ENCODE measurements at places on chromosomes 6 and 20.
A peak's percentile ranks its signal among the peaks of the same experiment; 100 is the strongest.

DNA sequence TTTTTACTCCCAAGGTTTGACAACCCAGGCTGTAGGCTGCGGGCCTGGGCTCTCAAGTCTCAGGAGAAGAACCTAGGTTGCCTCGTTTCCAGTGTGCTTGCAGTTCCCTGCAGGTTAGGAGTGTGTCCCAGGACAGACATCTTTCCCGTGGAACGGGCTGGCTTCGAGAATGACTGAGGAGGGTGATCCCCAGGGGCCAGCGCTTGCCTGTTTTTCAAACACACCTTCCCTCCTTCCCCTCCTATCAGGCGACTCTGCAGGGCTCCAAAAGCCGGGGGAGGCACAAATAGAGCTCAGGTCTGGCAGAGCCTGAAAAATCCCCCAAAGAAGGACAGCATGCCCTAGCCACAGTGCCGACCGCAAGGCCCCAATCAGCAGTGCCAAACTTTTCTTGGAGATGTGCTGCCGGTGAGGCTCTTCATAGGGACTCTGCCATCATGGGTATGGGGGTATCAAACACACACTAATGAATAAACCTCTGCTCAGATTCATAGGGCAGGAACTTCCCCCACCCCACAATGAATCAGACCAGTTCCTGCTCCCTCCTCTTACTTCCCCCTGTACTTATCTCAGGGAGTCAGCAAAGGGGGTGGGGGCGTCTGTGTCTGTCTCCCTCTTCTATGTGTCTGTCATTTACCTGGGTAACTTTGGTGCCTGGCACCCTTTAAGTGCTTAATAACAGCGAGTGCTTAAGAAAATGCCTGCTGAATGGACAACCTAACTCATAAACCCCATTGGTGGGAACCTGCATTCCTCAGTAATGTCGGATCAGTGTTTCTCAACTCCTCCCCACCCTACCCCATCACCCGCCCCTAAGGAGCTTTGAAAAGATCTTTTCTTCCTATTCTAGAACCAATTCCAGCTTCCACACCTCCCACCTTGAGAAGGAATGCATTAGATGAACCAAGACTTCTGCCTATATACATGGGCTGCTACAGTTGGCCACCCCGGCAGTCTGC, 1.6 kb downstream of the KCNG1 start:
- DNase-seq: no peak

DNA sequence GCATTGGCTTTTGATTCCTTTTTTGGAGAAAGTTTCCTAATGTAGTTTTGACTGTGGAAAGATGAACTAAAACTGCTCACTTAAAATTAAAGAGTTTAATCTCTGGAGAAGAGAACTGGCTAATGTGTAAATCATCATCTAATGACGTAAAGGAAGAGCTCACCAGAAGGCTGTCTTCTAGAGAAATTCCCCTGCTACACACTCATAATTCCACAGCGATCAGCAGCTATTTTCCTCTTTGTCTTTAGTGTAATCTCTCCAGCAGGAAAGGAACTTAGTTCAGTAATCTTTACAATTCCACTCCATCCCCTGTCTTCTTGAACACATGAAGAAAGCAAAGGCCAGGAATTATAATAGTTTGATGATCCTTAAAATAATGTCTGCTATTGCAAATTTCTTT, 15.8 kb downstream of the SPTLC3 start:
- DNase-seq: no peak

DNA sequence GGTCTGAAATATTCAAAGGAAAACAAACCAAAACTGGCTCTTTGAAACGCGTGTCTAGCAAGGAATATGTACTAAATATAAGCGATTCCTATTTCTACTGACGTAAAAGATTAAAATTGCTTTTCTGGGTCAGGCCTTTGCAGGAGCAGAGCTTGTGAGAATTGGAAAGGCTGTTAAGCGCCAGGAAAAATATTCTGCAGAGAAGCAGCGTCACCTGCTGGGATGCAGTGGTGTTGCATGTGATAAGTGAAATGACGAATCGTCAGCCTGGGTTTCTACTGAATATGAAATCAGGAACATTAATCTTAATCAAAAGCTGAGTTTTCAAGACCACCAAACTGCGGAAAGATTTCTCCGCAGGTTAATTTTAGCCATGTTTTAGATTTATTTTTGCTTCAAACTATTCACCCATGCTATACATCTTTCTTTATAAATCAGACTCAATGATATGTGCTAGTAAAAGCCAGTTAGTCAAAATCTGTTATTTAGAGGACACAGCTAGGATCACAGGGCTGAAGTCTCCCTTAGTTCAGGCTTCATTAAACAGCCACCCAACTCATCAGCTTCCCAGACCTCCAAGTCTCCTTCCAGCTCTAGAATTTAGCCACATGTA, 67.4 kb downstream of the ALDH8A1 start:
- no peak for DNase-seq

- DNase-seq: no peak
Observed at GRCh38 chr20:4179545-4179944, 164.2 kb upstream of the RNF24 start.

DNA sequence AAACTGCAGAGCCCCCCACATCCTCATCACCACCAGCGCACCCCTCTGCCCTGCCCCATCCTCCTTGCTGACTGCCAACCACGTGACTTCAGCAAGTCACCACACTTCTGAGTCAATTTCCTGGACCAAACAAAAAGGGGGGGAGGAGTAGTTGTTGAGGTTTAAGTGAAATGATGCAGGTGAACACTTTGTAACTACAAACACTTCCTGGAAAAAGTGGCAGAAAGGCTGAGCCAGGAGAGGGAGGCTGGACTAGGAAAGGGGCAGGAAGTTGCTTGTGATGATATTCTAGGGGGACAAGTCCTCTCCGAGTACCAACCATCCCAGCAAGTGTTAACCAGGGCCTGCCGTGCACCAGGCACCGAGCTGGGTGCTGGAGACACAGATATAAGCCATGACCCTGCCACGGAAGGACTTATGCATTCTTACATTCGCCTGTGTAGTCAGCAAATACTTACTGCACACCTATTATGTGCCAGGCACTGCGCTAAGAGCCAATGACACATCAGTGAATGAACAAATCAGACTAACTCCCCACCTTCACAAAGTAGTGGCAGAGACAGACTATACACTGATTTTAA, 67.3 kb downstream of the PREX1 start:
- peak; percentile 20 for DNase-seq

DNA sequence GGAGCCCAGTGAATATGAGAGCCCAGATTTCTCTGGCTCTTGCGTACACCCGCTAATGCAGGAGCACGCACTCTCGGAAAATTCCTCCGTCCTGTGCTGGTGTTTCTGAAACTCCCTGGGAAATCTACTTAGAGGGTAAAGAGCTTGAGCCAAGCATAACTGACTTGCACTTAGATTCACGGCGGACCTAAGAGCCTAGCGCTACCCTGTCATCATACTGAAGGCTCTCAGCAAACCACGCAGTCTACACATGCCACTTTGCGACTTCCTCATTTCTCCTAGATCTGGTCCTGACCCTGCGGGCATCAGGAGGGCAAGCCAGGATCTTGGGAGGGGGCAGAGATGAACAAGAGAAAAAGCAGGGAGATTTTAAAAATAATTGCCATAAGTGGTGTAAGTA, 324.7 kb downstream of the CD83 start:
- no peak for DNase-seq

DNA sequence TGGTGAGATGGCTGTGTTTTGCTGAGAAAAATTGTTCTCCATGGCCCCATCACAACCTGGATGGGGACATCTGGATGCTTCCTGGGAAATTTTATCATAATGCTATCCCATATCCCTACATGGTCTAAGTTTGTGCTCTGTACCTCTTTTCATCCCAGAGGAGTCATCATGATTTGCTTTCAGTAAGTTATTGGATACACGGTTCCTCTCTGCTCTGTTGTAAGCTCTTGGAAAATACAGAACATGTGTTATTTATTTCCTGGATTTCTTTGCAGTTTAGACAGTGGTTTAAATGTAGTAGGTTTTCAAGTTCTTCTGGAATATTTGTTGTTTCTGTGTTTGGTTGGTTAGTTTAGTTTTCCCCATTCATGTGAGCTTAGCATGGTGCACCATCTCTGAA, 129.2 kb upstream of the ECI2 start:
- DNase-seq: no peak

- DNase-seq: no peak
Observed at GRCh38 chr6:47722194-47722593, 23.8 kb downstream of the ADGRF4 start.

- DNase-seq: no peak
Observed at GRCh38 chr20:49400904-49401303, 81.6 kb downstream of the KCNB1 start.

GRCh38 chr20:57941604-57942381, 232.0 kb upstream of the PMEPA1 start:
- DNase-seq: no peak

- DNase-seq: no peak
Observed at GRCh38 chr20:38805958-38806854, 709 bp downstream of the PPP1R16B start.

GRCh38 chr6:108589244-108589791, 28.6 kb downstream of the FOXO3 start:
- peak; percentile 94 for DNase-seq

GRCh38 chr20:52801628-52802006, 170.5 kb upstream of the TSHZ2 start:
- DNase-seq: no peak

DNA sequence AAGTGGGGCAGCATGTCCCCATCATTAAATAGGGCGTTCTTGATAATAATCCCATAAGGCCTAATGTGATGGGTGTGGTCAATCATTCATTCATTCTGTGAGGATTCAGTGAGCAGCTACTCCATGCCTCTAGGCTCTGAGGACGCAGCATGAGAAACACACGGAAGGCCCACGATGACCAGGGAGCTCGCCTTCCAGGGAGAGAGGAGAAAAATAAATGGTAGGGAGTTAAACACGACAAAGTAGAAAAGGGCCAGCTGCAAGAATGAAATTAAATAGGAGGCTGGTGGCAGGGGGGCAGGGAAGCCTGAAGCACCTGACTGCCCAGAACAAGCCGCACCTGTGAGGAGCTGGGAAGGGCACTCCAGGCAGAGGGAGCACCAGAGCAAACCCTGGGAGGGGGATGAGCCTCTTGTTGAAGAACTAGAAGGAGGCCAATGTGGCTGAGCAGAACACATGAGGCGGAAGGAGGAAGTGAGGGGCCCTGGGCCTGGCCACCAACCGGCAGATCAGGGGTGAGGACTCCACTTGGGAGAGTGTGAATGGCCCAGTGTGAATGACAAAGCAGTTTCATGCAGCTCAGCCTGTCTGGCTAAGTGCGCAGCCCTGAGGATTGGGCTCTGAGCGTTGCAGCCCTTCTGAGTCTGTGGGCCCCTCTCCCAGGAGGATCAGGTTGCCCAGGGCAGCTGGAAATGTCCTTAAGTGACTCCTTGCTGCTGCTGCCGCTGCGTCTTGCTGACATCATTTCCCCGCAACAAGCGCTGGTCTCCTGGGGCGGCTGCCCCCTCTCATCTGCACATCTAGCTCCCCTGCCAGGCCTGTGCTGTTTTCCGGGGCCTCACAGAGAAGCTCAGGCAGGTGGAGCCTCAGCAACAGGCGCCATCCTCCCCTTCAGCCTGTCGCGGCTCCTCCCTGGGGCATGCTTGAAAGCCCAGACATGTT, 99.9 kb downstream of the CDH26 start:
- DNase-seq: no peak

DNA sequence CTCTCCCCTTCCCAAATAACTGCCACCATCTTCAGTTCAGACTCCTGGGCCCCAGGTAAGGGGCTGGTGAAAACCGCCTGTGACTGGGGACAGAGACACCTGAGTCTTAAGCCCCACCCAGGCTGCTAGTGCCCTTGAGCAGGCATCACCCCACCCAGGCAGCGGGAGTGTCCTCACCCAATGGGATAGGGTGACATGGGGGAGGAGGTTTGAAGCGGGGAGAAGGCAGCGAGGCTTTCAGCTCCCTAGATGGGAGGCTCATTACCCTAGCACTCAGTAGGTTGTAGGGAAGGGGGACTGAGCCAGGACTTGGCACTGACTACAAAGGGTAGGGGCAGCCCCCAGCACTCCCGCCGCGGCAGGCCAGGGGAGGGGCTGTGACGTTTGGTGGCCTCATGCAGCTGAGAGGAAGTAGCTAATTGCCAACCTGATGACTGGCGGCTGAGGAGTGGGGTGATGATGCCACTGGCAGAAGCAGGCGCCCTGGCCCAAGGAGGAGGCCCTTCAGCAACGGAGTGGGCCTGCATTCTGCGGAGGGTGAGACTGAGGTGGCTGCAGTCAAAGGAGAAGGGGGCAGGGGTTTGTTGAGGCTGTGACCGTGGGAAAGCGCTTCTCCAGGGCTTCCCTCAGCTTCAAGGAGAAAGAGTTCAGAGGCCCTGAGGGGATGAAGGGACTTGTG, 126.9 kb downstream of the MRPL14 start:
- no peak for DNase-seq

DNA sequence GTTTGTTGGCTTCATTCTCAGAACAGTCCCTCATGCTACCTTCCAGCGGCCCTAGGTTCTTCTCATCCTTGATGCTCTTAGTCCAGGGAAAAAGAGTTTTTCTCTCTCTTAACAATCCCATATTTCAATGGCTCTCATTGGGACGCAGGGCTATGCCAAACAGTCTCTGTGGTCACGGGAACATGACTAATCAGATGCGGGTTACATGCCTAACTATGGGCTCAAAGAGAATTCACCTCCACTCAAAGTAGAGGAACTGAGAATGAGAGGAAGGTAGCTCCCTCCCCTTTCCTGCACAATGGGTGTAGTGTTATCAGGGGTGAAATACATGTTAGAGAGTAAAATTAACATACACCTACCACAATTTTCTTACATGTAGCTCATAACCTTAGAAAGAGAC, 18.1 kb upstream of the ATRN start:
- no peak for DNase-seq

DNA sequence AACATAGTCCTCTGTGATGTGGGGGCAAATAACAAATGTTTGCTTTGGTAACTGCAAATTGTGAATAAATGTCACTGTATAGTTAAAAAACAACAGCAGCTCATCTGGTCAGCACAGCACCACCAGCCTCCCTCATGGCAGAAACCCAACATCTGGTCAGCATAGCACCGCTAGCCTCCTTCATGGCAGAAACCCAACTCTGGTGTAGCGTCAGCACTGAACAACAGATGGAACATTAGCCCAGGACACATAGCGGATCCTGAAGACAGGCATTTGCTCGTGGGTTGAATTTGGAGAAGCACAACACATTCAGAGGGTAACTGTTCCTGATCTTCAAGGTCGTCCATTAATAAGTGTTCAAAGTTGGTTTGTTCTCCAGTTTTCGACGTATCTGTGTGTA, 265.9 kb downstream of the DLL1 start:
- DNase-seq: no peak

DNA sequence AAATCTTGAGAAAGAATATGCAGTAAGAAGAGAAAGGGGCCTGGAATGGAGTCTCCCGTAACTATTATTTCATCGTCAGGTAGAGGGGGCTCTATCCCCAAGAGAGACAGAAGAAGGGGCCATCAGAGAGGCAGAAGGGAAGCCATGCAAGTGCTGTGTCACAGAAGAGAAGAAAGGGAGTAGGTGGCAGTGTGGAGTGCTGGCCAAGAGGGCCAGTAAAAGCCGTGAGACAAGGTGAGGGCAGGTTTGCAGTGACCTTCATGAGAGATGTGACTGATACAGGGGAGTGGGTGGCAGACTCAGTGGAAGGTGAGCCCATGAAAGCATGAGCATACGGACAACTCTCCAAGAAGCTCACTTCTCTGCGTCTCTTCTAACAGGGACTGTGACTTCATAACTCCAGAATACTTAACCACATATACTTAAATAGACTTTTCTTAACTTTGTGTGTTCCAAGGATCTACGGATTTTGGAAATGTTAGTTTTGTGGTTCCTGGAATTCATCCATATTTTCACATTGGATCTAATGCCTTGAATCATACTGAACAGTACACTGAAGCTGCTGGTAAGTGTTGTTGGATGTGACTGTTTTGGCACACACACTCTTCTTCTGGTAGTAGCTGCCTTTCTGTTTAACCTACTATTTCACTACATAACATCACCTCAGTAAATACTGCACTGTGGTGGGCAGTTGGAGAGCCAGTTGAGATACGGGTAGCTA, 15.6 kb downstream of the PM20D2 start:
- no peak for DNase-seq

Data from epithelial cell of prostate (primary cell).